ENCODE measurements at places on chromosomes 2 and 18.

DNA sequence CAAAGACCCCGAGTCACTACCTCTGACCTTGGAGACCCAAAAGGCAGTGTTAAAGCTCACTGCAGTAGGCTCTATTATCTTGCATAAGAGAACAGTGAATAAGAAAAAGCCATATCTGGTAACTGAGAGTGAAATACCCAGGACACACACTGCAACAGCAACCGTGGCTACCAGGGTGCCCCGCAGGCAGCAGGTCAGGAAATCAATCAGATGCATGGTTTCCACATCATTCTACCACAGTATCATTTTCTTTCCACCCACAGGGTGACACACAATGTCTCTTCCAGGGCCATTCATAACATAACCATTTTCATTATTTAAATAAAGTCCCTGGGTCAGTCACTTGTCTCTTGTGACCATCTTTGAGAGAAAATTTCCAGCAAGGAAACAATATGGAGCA, 131.3 kb downstream of the CCBE1 start:
- DNase-seq: no peak

DNA sequence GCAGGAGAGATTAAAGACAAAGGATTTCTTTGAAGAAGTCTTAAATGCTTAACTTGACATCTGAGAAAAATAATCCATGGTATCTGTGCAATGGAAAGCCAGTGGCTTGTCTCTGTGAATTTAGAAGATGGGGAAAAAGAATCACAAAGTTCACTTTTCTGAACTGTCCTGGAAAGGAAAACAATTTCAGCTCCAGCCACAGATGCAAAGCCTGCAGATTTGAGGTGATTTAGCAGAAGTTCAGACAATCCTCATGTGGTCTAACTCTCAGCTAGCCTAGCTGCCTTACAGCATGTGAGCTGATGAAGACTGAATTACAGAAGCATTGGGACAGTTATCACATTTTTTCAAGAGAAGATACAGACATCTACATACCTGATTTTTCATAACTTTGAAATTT, 126.7 kb upstream of the ITGB6 start:
- DNase-seq: no peak

GRCh38 chr2:196516564-196516963, 123.0 kb upstream of the CCDC150 start:
- no peak for DNase-seq

DNA sequence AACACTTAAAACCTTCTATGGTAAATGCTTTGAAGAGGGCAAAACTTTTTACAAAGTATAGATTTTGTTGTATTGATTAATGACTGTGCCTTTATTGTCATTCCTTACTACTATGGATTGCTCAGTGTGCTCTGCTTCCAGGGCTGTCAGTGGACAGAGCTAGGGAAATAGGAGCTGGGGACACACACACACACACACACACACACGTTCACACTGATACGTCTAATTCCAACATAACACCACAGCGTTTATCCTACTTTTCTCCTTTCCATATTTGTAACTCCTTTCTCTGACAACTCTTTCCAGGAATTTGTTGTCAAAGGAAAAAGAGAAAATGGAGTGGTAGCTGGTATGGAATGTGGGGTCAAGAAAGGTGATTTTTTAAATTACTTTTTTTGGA, 21.8 kb downstream of the WDR7 start:
- DNase-seq: no peak

DNA sequence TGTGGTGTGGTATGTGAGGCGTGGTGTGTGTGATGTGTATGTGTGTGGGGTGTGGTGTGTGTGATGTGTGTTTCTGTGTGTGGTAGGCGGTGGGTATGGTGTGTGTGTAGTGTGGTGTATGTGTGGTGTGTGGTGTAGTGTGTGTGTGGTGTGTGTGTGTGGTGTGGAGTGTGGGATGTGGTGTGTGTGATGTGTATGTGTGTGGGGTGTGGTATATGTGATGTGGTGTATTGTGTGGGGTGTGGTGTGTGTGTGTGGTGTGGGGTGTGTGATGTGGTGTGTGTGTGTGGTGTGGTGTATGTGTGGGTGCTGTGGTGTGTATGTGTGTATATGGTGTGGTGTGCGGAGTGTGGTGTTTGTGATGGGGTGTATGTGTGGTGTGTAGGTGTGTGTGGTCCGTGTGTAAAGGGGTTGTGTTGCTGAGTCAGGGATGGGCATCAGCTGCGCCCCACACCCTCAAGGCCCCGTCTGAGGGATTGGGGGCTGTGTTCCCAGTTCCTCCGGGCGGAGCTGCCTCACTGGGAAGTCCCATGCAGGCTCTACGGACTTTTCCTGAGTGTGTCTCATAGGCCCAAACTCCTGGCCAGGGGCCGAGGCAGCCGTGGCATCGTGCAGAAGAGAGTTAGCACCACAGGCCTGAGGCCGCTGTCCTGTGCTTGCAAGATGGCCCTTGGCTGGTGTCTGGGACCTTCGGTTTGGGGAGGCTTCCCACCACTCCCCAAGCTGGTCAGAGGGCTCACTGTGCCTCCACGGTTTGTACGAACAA, 18.2 kb upstream of the ARL4C start:
- no peak for DNase-seq

DNA sequence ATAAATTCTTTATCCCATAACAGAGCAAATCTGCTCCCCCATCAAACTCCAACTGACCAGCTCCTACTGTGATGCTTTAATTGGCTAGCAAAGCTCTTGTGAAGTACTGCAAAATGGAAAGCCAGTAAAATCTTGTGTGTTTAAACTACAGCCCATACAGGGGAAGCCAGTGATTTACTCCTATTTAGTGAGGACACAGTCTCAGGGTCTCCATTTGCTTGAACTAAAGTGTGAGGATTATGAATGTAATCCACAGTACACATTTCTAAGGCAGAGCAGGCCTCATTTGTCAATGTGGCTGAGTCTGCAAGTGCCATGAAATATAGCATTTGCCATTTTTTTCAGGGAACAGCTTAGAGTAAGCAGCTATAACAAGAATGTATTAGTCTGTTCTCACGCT, 259.3 kb downstream of the PIEZO2 start:
- no peak for DNase-seq

GRCh38 chr2:203594541-203594940, 59.4 kb upstream of the RAPH1 start:
- DNase-seq: no peak

GRCh38 chr2:24104906-24105305, 18.2 kb downstream of the PFN4 start:
- DNase-seq: no peak

DNA sequence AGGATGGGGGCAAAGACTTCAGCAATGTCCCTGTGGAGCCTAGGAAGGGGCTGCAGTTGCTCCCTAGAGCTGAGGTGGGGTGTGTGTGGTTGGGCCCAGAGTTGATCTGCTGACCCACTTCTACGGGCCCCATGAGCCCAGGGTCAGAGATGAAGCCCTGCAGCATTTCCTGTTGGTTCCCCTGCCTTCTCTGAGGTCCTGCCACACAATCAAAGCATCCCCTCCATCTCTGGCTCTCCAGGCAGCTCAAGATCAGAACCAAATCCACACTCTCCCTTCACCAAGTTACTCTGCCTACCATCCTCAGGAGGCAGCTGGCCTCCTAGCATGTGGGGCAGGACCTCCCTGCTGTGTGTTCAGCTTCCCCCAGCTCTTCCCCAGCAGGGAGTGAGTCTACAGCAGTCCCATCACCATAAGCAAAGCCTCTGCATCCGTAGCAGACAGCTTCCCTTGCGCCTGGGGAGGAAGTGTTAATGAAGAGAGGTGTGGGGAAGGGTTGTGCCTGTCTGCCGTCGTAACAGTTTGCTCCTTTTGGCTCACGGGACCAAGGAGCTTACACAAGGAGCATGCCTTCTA, 26.9 kb downstream of the TMEM247 start:
- DNase-seq: no peak

GRCh38 chr2:223594259-223594658, 7.9 kb downstream of the SCG2 start:
- DNase-seq: no peak

GRCh38 chr2:28623582-28624405, 127.8 kb upstream of the PPP1CB start:
- DNase-seq: peak; percentile 13

- DNase-seq: no peak
These were observed 1.4 kb downstream of the BOD1L2 start for GRCh38 chr18:57148263-57148662.

- DNase-seq: no peak
These were observed 61.0 kb downstream of the CIB4 start for GRCh38 chr2:26580151-26580550.

DNA sequence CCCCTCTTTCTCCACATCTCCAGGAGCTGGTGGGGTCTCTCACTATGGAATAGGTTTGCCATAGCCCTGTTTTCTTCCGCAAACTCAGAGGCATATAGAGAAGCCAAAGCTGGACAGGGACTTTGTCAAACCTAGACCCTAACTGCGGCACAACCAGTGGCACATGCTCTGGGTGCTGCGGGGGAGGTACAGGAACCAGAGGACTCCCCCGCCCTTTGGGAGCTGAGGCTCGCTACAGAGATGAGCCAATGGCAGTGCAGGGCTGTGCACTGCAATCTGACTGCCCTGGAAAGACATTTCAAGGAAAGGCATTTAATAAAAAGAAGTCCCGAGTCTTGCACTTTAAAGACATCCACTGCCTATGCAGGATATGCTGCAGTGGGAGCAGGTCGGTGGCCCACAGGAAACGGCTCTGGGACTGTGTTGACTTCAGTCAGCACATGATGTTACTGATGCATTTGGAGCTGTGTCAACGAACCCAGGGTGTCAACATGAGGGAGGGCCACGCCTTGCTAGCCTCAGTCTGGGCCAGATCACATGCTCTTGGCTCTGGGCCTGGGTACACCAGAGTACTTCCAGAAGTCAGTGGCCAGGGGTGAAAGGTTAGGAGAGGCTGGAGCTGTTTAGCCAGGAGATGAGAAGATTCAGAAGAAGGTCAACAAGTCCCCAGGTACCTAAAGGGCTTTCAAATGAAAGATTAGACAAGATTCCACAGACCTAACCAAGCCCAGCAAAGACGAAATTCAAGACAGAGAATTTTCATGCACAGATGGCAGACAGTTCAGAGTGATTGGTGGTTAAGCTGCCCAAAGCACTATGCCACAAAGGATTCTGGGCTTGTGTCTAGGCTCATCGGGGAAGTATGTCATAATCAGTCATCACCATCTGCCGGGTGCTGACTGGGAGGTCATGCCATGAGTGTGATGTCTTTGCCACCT, 8.2 kb downstream of the SLC35F6 start:
- peak; percentile 98 for DNase-seq

- DNase-seq: peak; percentile 80
These were observed 261.4 kb downstream of the TWIST2 start for GRCh38 chr2:239109041-239109927.

- no peak for DNase-seq
These were observed 73.1 kb downstream of the RDH14 start for GRCh38 chr2:18487106-18487913.

GRCh38 chr2:79846878-79847277, 334.0 kb downstream of the CTNNA2 start:
- DNase-seq: no peak

GRCh38 chr2:148052687-148053086, 31.8 kb downstream of the MBD5 start:
- DNase-seq: no peak

- no peak for DNase-seq
These were observed 229.1 kb upstream of the RBBP8 start for GRCh38 chr18:22703883-22704585.

DNA sequence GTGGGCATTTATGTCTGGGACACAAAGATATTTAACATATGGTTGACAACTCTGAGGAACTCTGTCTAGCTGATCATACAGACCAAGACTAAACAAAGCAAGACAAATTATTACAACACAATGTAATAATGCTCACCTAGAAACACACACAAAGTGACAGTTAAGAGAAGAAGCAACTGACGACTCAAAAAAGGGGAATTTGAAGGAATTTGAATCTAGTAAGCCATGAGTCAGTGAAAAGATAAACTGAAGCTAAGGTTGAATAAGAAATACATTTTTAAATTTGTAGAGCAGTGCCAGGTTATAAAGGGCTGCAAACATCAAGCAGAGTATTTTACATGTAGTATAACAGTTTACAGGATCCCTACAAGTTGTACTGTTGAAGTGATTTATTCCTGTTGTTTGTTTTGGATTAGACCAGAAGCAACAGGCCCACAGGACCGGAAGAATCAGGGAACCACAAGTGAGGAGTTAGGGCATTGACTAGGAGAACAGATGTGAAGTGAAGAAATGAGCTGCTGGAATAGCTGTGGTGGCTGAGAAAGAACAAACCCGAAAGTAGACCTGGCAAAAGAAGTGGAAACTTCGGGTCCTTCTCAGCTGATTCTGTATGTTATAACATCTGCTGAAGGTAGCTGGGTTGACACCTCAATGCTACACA, 35.6 kb downstream of the IFIH1 start:
- DNase-seq: no peak
